ENCODE measurements at places on chromosomes 1 and 21. TPM values are rescaled to one million over a fixed set of nuclear protein-coding genes. Genes with fewer than 3 reads are reported as not detected.

DNA sequence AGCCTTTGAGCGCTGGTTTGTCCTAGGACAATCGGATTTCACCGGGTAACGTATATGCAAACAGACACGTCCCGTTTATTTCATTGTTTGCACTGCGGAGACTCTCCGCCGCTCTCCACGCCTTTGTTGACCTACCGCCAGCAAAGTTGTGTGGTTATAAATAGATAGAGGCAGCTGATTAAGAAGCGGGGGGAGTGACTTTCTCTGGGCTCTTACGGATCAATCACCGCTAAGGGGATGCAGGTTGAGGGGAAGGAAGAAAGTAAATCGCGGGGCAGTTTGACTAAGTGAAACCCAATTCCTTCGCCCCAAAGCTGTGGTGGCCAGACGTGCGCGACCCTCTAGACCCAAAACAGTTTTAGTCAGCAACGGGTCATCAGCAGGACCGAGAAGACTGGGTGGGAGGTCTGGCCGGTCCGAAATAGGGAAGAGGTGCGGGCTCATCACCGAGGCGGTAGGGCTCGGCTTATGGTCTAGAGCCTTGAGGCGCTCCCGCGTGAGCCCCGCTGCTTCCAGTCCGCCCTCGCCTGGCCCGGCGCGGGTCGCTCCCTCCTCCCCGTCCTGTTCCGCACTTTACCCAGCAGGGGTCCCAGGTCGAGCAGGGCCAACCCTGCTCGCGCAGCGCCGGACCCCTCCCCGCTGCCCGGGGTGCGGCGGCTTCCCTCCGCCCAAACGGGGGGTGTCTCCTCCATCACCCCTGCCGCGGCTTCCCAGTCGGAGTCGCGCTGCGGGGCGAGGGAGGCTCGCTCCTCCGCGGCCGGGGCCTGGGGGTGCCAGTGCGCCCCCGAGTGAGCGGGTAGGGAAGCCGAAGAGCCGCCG, 120.8 kb upstream of the RRP15 start:
- no peaks in the 10 kb centered on the region for H3K4me1 ChIP-seq
- peak; percentile 43 for DNase-seq
- no peak overlapping the region for H3K27ac ChIP-seq

GRCh38 chr1:171090604-171091003, at the start of gene FMO3:
Gene FMO3 (plus strand): TSS chr1:171090905. CDS start chr1:171092659, 1,754 bp downstream.
- H3K27ac ChIP-seq, result no peak within 1 kb of the TSS
- H3K27me3 ChIP-seq, result no peaks in the 10 kb centered on the region
- no peaks in the 10 kb centered on the region for H3K4me1 ChIP-seq
- no peaks in the 10 kb centered on the region for H3K36me3 ChIP-seq
- no peak for DNase-seq
- no peak within 1 kb of the TSS for H3K4me3 ChIP-seq

- DNase-seq, result no peak
- no peaks in the 10 kb centered on the region for H3K4me1 ChIP-seq
- no peaks in the 10 kb centered on the region for H3K27me3 ChIP-seq
- peaks cover 76% of the 10 kb centered on the region for H3K36me3 ChIP-seq
- H3K4me3 ChIP-seq, result no peak overlapping the region
- H3K27ac ChIP-seq, result no peak overlapping the region
These were observed 6.1 kb downstream of the STRIP1 start for GRCh38 chr1:110040548-110040947.

The GJA8 gene
- not detected for total RNA-seq

GRCh38 chr1:49104575-49104974, 327.9 kb upstream of the BEND5 start:
- H3K36me3 ChIP-seq, result no peaks in the 10 kb centered on the region
- H3K4me3 ChIP-seq, result no peak overlapping the region
- H3K4me1 ChIP-seq, result no peaks in the 10 kb centered on the region
- DNase-seq, result no peak
- no peak overlapping the region for H3K27ac ChIP-seq

DNA sequence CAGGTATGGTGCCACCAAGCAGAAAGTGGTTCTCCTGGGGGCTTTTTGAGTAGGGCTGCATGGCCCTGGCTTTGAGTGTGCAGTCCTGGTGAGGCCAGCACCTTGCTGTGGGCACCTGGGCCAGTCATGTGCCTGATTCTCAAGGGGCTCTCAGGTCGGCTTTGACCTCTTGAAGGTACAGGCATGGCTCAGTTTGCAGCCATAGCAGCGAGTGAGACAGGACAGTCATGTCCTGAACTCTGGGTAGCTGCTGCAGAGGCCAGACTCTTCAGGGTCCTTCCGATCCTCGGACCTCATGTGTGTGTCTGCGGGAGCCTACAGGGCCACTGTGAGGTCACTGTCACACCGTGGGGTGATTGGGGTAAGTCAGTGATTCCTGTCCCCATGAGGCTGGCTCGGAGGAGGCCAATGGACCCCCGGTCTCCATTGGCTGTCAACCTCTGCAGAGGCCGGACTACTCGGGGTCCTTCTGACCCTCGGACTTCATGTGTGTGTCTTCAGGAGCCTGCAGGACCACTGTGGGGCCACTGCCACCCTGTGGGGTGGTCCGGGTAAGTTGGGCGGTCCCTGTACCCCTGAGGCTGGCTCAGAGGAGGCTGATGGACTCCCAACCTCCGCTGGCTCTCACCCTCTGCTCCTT, 95.2 kb upstream of the C1orf174 start:
- no peak overlapping the region for H3K4me3 ChIP-seq
- no peak for DNase-seq
- H3K36me3 ChIP-seq, result no peaks in the 10 kb centered on the region
- H3K27ac ChIP-seq, result no peak overlapping the region

- no peak overlapping the region for H3K4me3 ChIP-seq
- no peaks in the 10 kb centered on the region for H3K27me3 ChIP-seq
- DNase-seq, result no peak
- no peak overlapping the region for H3K27ac ChIP-seq
These were observed 17.8 kb downstream of the AADACL4 start for GRCh38 chr1:12661606-12662219.

DNA sequence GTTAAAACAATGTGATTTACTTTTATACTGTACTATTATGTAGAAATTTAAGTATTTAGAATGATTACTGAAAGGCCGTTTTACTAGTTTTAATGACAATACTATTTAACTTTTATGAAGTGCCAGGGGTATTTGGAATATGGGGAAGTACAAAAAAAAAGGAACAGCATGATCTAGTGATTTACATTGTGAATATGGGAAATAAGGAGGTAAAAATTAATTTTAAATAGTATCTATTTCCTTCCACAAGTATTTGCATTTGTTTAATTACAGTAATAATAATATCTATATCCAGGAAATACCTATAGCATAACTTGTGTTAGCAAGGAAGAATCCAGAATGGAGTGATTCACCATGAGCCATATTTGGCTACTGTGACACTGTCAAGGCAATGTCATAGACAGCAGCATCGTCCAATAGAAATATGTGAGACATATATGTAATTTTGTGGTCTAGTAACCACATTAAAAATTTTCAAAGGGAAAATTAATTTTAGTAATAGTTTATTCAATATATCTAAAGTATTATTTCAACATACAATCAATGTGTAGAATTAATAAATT, 22.0 kb downstream of the CNST start:
- DNase-seq, result no peak

DNA sequence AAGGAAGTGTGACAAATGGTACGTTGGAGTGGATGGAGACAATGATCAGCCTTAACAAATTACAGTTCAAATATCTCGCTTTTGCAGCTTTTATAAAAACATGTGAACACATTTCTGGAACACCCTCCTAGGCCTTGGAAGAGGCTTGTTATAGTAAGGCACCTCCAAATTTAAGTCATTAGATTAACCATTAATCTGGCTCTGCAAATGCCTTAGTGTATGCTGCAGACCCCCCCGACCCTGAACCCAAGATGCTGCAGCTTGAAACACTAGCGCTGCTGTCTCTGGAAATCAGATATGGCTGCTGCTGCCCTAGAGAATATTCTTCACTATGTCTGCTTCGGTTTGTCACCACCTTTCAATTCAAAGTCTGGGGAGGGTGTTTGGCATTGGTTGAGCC, 196.4 kb downstream of the MIS18A start:
- H3K27me3 ChIP-seq, result no peaks in the 10 kb centered on the region
- H3K27ac ChIP-seq, result no peak overlapping the region
- DNase-seq, result no peak
- H3K4me1 ChIP-seq, result no peaks in the 10 kb centered on the region

GRCh38 chr1:17012775-17013490, 1.2 kb upstream of the ATP13A2 start:
- DNase-seq, result no peak
- no peak overlapping the region for H3K4me3 ChIP-seq
- no peaks in the 10 kb centered on the region for H3K27me3 ChIP-seq
- H3K36me3 ChIP-seq, result no peaks in the 10 kb centered on the region
- H3K4me1 ChIP-seq, result peaks cover 43% of the 10 kb centered on the region

GRCh38 chr1:183480971-183481441, 8.7 kb downstream of the SMG7 start:
- no peaks in the 10 kb centered on the region for H3K27me3 ChIP-seq
- no peak for DNase-seq
- H3K36me3 ChIP-seq, result no peaks in the 10 kb centered on the region
- no peak overlapping the region for H3K4me3 ChIP-seq
- peaks cover 7% of the 10 kb centered on the region for H3K4me1 ChIP-seq

DNA sequence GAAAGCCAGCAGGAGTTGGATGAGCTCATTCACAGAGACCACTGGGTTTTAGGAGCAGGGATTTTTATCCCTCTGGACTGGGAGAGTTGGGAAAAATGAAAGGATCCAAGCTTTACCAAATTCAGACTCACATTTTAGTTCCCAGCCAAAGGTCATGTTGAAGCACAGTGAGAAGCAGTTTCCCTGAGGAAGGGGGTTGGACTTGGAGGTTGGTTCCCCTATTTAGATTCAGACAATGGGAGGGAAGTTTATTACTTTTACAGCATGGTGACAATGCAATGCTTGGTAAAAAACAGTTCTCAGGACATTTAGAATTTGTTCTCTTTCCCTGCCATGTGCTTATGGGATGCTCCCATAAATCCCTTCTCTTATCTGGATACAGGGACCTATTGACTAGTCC, 57.3 kb upstream of the ZNF648 start:
- no peak overlapping the region for H3K27ac ChIP-seq
- no peaks in the 10 kb centered on the region for H3K27me3 ChIP-seq
- no peak overlapping the region for H3K4me3 ChIP-seq
- DNase-seq, result no peak
- H3K4me1 ChIP-seq, result no peaks in the 10 kb centered on the region
- no peaks in the 10 kb centered on the region for H3K36me3 ChIP-seq

The HJV gene
- 0.32 TPM for total RNA-seq

- no peak overlapping the region for H3K4me3 ChIP-seq
- H3K36me3 ChIP-seq, result no peaks in the 10 kb centered on the region
- no peak for DNase-seq
- no peaks in the 10 kb centered on the region for H3K27me3 ChIP-seq
These were observed 1290.7 kb upstream of the ADGRL2 start for GRCh38 chr1:80509965-80510522.

The OR2T35 gene
- total RNA-seq, result not detected

- DNase-seq, result no peak
- H3K27ac ChIP-seq, result no peak overlapping the region
- H3K4me3 ChIP-seq, result no peak overlapping the region
- no peaks in the 10 kb centered on the region for H3K27me3 ChIP-seq
- H3K36me3 ChIP-seq, result no peaks in the 10 kb centered on the region
- H3K4me1 ChIP-seq, result no peaks in the 10 kb centered on the region
These were observed 64.0 kb downstream of the PRRX1 start for GRCh38 chr1:170727963-170728362.

GRCh38 chr1:241706967-241707366, 54.9 kb downstream of the WDR64 start:
- no peaks in the 10 kb centered on the region for H3K4me1 ChIP-seq
- DNase-seq, result no peak

The COL9A2 gene
- total RNA-seq, result 3.2 TPM

DNA sequence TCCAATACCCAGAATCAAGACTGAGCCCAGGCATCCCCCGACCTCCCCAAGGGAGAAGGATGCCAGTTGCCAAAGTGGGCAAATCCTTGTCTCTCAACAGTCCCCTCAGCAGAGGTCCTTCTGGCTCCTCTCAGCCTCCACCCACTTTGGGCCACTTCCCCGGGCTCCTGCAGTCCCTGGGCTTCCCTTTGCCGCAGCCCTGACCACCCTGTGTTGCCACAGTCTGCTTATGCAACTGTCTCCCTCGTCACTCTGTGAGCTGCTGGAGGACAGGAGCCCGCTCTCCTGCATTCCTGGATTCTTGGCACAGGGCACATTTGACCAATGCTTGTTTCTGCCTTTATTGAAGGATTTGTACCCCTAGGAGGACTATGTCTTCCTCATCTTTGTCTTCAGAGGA, 2.9 kb upstream of the LRP8 start:
- H3K4me3 ChIP-seq, result no peak overlapping the region
- H3K36me3 ChIP-seq, result no peaks in the 10 kb centered on the region
- no peak for DNase-seq

GRCh38 chr21:34713621-34714020, 44.8 kb downstream of the CLIC6 start:
- H3K4me1 ChIP-seq, result no peaks in the 10 kb centered on the region
- no peak overlapping the region for H3K4me3 ChIP-seq

GRCh38 chr1:75519651-75520427, 91.1 kb downstream of the SLC44A5 start:
- DNase-seq, result no peak
- H3K36me3 ChIP-seq, result no peaks in the 10 kb centered on the region
- no peaks in the 10 kb centered on the region for H3K27me3 ChIP-seq
- no peak overlapping the region for H3K27ac ChIP-seq

GRCh38 chr1:108717774-108718316, 5.1 kb downstream of the FNDC7 start:
- DNase-seq, result no peak
- no peaks in the 10 kb centered on the region for H3K27me3 ChIP-seq
- H3K4me1 ChIP-seq, result no peaks in the 10 kb centered on the region
- no peak overlapping the region for H3K27ac ChIP-seq
- H3K36me3 ChIP-seq, result no peaks in the 10 kb centered on the region

DNA sequence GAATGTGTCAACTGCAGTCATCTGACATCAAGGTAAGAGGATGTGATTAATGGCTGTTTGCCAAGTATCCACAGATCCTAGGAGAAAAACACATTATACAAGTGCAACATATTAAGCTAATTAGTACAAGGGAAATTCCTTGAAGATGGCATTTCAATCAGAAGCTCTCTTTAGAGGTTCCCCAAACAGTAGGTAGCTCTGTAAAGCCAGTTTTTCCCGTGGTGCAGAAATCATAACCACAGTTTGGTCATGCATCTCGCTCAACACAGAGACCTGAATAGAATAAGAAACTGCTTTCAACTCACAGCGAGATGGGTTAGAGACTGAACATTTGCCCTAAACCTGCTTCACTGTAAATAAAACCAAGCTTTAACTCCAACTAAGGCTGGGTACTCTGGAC, 230.5 kb upstream of the CAMK1G start:
- DNase-seq, result no peak
- no peaks in the 10 kb centered on the region for H3K36me3 ChIP-seq
- H3K27me3 ChIP-seq, result no peaks in the 10 kb centered on the region
- H3K4me3 ChIP-seq, result no peak overlapping the region

GRCh38 chr1:215084621-215085020, 2.1 kb downstream of the KCNK2 start:
- H3K27me3 ChIP-seq, result peaks cover 26% of the 10 kb centered on the region
- no peak overlapping the region for H3K27ac ChIP-seq
- H3K36me3 ChIP-seq, result no peaks in the 10 kb centered on the region
- H3K4me1 ChIP-seq, result peaks cover 9% of the 10 kb centered on the region
- no peak for DNase-seq

DNA sequence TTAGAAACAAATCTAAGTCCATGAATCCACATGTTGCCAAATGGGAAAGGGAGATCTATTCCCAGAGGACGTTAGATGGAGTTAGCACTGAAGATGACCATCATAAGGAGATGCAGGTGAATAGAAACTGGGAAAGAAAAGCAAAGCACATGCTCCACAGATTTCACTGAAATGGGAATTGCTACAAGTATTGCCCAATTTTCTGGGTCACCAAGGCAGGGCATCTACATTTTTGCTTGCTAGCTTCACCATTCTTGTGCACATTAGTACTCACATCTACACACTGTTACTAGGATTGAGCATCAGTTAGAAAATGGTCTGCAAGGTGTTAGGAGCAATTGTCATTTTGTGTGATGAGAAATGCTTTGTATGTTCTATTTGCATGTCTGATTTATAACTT, 99.1 kb downstream of the JAK1 start:
- no peaks in the 10 kb centered on the region for H3K36me3 ChIP-seq
- H3K4me3 ChIP-seq, result no peak overlapping the region
